ENCODE measurements at places on chromosomes 5 and 9.

- no peaks in the 10 kb centered on the region for H3K36me3 ChIP-seq
- no peaks in the 10 kb centered on the region for H3K4me1 ChIP-seq
- no peak for DNase-seq
- H3K27me3 ChIP-seq, result no peaks in the 10 kb centered on the region
- H3K27ac ChIP-seq, result no peak overlapping the region
- no peak overlapping the region for H3K4me3 ChIP-seq
Measured at GRCh38 chr5:40746703-40747102, 9.1 kb downstream of the TTC33 start.

GRCh38 chr9:117097761-117098160 lies 317.1 kb downstream of the ASTN2 start:
- H3K36me3 ChIP-seq, result no peaks in the 10 kb centered on the region
- H3K27me3 ChIP-seq, result no peaks in the 10 kb centered on the region
- DNase-seq, result no peak
- no peak overlapping the region for H3K27ac ChIP-seq
- peaks cover 2% of the 10 kb centered on the region for H3K4me1 ChIP-seq

- no peaks in the 10 kb centered on the region for H3K4me1 ChIP-seq
- no peaks in the 10 kb centered on the region for H3K27me3 ChIP-seq
- no peaks in the 10 kb centered on the region for H3K36me3 ChIP-seq
- H3K27ac ChIP-seq, result no peak overlapping the region
- DNase-seq, result no peak
- H3K4me3 ChIP-seq, result no peak overlapping the region
Measured at GRCh38 chr5:44845777-44846176, 37.0 kb downstream of the MRPS30 start.

DNA sequence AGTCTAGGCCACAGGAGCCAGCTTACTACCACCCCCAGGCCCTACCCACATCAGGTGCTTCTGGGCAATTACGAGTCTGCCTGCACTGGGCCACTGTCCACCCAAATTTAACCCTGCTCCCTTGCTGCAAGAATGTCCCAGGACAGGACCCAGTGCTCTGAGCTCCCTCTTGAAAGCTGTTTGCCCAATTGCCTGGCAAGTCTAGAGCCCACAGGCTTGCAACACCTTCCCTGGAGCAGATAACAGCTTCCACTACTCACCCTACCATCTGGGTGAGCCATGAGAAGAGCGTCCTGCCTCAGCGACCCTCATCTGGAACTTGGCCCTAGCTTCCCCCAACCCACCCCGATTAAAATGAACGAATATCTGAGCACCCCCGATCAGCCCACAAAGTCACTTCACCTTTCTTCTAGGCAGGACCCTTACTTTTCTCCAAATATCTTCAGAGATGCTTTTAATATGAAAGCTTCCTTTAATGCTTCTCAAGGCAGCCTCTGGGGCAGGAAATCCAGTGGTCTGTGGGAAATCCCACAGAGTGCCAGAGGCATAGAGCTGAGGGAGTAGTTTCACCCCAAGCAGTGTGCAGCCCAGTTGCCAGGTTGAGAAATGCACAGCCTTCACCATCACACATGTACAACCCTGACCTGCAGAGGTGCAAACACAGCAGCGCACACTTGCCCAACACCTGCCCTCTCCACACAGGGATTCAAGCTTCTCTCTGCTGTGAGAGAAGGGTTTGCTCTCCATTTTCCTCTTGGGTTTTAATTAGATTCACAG lies 10.6 kb downstream of the ACSL6 start:
- no peak overlapping the region for H3K27ac ChIP-seq
- H3K4me3 ChIP-seq, result peak overlapping the region; percentile 21
- H3K4me1 ChIP-seq, result peaks cover 57% of the 10 kb centered on the region
- DNase-seq, result peak; percentile 85
- no peaks in the 10 kb centered on the region for H3K36me3 ChIP-seq

Data from common myeloid progenitor, CD34-positive (primary cell).